ENCODE measurements at places on chromosomes 7 and 10.
A peak's percentile ranks its signal among the peaks of the same experiment; 100 is the strongest.

- DNase-seq = no peak
Observed at GRCh38 chr10:38007991-38008390, 2.5 kb upstream of the ZNF33A start.

GRCh38 chr10:94316560-94316959 is 46.2 kb downstream of the NOC3L start:
- DNase-seq = no peak

DNA sequence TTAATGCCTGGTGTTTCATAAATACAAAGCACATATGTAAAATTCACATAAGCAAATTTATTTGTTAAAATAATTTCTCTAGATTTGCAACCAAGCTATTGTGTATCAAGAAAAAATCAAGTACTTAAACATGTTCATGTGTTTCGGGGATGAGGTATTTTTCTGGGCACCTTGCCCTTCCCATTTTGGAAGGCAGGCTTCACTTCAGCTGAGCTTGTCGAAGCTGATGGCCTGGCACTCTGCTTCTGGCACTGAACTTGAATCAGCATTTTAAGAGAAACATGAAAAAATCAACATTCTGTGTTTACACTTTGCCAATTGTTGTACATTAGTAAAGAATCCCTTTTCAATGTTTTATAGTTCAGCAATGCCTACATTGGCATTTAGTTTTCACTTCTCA is 179.1 kb upstream of the STEAP4 start:
- no peak for DNase-seq

- DNase-seq = no peak
Observed at GRCh38 chr10:46523119-46523961, 33.1 kb downstream of the GPRIN2 start.

- no peak for DNase-seq
Observed at GRCh38 chr7:141754939-141755338, 9.0 kb upstream of the TAS2R3 start.

GRCh38 chr10:10855151-10855581 is 162.5 kb upstream of the CELF2 start:
- DNase-seq = no peak

DNA sequence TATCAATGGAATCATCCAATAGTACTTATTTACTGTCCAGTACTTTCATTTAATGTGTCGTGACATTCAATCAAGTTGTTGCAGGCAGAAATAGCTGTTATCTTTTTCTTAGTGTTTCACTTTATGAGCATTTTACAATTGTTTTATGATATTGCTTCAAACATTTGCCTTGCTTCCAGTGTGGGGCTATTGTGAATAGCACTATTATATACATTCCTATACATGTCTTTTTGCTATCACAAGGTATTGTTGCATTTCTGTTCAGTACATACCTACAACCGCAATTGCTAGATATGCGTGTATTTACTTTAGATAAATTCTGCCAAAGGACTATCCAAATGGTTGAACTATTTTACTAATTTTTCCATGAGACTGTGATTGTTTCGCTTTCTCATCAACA is 34.9 kb downstream of the CYP2C8 start:
- no peak for DNase-seq

- DNase-seq = peak; percentile 61
Observed at GRCh38 chr10:129057856-129058663, 409.0 kb upstream of the MGMT start.

DNA sequence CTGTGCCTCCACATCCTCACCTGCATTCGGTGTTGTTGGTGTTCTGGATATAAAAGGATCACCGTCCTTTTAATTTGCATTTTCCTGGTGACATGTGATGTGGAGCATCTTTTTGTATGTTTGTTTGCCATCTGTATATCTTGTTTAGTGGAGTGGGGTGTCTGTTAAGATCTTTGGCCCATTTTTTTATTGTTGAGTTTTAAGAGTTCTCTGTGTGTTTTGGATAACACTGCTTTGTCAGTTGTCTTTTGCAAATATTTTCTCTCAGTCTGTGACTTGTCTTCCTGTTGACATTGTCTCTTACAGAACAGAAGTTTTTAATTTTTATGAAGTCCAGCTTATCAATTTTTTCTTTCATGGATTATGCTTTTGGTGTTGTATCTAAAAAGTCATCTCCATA is 38.5 kb downstream of the DYNC2I1 start:
- no peak for DNase-seq

- no peak for DNase-seq
Observed at GRCh38 chr7:139328375-139328774, 12.8 kb upstream of the FMC1 start.

DNA sequence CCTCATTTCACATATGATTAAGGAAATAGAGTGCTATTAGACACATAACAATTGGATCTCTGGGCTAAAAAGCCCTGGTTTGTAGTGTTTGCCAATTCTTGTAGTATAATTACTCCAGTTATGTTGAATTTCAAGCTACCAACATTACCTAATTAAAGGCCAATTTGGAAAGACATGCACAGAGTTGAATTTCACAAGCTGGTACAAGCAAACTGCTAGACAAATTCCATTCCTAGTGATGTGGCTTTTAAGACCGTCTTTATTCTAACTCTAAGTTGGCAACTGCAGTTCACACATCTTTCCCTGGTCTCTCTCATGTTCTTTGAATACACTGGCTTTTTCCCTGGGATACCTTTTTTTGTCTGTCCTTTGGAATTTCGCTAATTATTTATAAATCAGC is 384.1 kb upstream of the CNTNAP2 start:
- no peak for DNase-seq

- DNase-seq = no peak
Observed at GRCh38 chr10:129524936-129525335, 57.9 kb downstream of the MGMT start.

- no peak for DNase-seq
Observed at GRCh38 chr7:37916673-37917660, at the start of gene SFRP4. Gene SFRP4 (minus strand): TSS chr7:37916817. CDS start chr7:37916537, 280 bp downstream.

GRCh38 chr10:110241841-110242240 is 34.4 kb downstream of the MXI1 start:
- DNase-seq = no peak

DNA sequence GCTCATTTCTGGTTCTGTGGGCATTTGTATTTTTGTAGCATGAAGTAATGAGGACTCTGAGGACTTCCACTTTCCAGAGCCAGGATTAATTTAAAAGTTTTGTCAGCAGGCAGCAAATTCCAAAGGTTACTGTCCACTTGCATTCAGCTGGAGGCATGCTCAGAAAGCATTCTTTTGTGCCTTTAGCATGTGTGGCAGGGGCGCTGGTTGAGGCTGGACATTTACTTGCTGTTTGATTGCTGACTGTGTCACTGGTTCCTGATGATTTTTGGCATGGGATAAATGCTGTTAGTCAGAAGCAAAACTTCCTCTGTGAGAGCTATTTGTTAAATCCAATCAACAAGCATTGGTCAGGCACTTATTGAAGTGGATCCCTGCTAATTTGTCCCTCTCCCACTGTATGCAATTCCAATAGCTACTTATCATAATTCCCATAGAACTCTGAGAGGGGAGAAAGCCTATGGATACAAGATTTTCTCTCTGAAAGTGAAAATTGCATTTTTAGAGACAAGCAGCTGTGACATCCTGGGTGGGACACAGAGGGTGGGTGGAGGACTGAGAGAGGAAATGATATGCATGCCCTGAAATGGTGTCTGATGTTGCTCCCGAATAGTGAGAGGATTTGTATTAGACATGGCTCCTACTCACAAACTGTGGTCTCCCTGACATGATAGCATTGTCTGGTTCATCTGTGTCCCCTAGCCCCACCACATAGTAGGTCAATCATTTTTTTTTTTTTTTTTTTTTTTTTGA is 161.2 kb upstream of the WDR11 start:
- no peak for DNase-seq

DNA sequence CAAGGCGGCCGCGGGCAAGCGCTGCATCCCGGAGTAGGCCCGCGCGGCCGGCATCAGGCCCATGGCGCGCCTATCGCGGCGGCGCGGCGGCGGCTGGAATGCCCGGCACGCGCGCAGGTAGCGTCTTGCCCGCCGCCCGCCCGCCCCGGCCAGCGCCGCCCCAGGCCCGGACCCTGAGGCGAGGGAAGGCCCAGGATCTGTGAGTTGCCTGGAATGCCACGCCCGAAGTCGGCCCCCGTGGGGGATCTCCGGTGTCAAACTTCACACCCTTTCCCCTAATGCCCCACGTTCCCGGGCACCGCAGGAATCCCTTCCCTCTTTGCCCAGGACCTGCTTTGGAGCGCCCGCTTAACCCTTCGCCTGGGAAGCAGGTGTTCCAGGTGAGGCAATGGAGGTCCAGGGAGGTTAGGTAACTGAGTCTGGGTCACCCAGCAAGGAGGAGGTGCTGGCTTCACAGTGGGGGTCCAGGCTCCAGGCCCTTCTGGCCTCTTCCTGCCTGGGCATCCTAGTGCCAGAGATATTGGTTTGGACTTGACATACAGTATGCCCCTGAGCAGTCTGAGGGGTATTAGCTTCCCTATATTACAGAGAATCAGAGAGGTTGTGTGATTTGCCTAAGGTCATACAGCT is 138.1 kb downstream of the ARHGAP22 start:
- no peak for DNase-seq

- DNase-seq = no peak
Observed at GRCh38 chr10:78286186-78286585, 252.5 kb downstream of the RPS24 start.

DNA sequence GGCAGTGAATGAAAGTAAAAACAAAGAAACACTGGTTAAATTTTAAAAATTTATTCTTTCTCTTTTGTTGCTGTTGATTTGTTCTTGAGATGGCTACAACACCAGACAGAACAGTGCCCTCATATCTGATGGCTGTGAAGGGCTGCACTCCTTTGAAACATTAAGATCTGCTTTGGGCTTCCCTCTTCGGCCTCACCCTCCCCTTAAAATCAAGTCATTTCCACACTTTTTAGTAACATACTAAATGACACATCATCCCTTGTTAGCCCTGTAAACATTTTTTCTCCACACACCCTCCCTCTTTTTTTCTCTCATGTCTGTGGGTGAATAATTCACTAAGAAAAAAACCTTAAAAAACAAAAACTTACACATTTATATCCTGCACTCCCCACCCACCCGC is 16.4 kb downstream of the IRF5 start:
- no peak for DNase-seq

GRCh38 chr7:158824028-158824427 is 5.3 kb downstream of the ESYT2 start:
- DNase-seq = peak; percentile 74

GRCh38 chr10:8544500-8544899 is 490.0 kb downstream of the GATA3 start:
- DNase-seq = no peak

DNA sequence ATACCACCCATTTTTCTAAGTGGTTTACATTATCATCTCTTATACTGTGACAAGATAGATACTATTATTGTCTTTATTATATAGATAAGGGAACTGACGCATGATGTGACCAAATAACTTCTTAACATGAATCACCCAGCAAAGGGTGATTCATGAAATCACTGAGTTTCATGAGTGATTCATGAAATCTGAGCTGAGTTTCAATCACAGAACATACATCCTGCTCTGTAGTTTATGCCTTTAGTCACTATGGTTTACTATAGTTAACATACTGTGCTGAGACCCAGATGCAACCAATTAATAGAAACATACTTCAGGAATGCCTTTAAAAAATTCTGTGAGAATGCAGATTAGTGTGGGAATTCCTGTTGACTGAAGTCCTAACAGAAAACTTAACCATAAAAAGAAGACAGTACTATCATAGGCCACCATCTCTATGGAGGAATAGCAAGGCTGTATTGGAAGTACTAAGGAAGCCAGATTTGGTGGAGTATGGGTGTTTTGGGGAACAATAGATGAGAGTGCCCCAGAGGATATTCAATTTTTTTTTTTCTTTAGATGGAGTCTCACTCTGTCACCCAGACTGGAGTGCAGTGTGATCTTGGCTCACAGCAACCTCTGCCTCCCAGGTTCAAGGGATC is 43.1 kb upstream of the SEMA3A start:
- DNase-seq = no peak

DNA sequence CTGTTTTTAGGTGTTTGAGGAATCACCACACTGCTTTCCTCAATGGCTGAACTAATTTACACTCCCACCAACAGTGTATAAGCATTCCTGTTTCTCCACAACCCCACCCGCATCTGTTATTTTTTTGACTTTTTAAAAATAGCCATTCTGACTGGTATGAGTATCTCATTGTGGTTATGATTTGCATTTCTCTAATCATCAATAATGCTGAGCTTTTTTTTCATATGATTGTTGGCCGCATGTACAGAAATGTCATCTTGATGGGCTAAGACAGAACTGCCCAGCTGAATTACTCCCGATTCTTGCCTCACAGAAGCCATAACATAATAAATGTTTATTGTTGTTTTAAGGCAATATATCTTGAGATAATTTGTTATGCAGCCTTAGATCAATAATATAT is 93.1 kb upstream of the DKK1 start:
- DNase-seq = no peak

- no peak for DNase-seq
Observed at GRCh38 chr7:151459726-151460473, 20.0 kb upstream of the CRYGN start.

- DNase-seq = no peak
Observed at GRCh38 chr7:42426163-42426562, 189.2 kb upstream of the GLI3 start.

DNA sequence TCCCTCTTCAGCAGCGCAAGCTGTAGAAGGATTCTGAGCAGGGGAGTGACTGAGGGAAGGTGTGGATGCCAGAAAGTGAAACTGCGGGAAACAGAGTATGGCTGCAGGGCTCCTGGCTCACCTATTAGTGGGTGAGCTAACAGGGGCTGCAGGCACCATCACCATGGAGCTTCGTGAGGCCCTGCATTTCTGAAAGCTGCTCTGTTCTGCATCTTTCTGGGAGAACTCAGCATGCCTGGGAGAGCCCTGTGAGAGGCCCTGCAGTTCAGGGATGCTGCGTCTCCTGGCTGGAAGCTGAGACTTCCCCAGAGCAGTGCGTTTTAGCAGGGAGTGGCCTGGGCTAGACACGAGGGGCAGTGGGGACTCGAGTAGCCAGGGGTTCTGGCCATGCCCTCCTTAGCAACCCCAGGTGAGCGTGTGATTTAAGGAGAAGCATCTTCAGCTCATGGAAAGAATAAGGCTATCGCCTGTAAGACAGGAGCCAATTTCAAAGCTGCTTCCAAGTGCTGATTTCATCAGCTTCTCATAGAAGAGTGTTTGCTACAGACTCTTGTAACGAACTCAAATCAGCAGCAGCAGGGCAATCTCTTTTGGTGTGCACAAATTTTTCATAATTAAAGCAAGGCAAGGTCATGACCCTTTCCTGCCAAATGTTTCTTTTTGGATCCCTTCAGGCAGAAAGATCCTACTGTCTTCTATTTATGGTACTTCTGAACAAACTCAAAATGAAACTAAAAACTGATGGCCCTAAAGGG is 293.6 kb upstream of the ZNF32 start:
- no peak for DNase-seq

DNA sequence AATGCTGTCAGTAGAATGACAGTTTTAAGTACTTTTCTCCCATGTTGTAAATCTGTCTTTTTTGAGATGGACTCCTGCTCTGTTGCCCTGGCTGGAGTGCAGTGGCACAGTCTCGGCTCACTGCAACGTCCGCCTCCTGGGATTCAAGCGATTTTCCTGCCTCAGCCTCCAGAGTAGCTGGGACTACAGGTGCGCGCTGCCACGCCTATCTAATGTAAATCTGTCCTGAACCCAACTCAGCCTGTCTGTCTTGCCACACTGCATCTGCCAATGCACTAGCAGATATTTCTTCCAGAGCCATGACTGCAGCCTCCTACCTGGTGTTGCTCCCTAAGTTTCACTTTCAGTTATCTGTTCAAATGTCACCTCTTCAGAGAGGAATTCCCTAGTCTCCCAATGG is 264.1 kb downstream of the PHF14 start:
- no peak for DNase-seq

GRCh38 chr10:61981460-61981859 is 80.0 kb downstream of the ARID5B start:
- no peak for DNase-seq

- no peak for DNase-seq
Observed at GRCh38 chr10:127398140-127398970, 150.8 kb upstream of the NPS start.

Data from CD4-positive, alpha-beta T cell (primary cell).